Activated naive CD8-positive, alpha-beta T cell treated with anti-CD3 and anti-CD28 coated beads, Interleukin-2, amount 50 U/mL, for 24 hours (primary cell): ENCODE measurements at places on chromosomes 1 and 21.

- DNase-seq, result no peak
Observed at GRCh38 chr1:52544665-52545525, 8.0 kb downstream of the TUT4 start.

GRCh38 chr1:94039871-94040569 is 80.9 kb downstream of the ABCA4 start:
- no peak for DNase-seq

- no peak for DNase-seq
Observed at GRCh38 chr1:201498621-201499020, 8.3 kb downstream of the CSRP1 start.

- no peak for DNase-seq
Observed at GRCh38 chr1:201732351-201732750, 96.6 kb upstream of the IPO9 start.

DNA sequence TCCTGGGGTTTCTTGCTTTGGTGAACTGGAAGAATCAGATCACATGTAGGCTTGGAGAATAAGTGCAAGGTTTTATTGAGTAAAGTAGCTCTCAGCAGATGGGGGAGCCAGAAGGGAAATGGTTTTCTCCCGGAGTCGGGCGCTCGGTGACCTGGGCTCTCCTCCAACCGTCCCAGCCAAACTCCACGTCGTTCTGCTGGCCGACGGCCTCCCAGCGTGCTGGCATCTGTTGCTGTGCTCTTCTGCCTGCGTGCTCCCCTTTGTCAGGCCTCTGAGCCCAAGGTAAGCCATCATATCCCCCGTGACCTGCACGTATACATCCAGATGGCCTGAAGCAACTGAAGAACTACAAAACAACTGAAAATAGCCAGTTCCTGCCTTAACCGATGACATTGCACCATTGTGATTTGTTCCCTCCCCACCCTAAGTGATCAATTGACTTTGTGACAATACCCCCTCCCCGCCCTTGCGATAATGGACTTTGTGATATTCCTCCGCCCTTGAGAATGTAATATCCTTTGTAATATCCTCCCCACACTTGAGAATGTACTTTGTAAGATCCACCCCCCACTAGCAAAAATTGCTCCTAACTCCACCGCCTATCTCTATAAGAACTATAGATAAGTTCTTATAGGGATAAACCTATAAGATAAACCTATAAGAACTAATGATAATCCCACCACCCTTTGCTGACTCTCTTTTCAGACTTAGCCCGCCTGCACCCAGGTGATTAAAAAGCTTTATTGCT is 88.3 kb downstream of the SMYD3 start:
- DNase-seq, result no peak

DNA sequence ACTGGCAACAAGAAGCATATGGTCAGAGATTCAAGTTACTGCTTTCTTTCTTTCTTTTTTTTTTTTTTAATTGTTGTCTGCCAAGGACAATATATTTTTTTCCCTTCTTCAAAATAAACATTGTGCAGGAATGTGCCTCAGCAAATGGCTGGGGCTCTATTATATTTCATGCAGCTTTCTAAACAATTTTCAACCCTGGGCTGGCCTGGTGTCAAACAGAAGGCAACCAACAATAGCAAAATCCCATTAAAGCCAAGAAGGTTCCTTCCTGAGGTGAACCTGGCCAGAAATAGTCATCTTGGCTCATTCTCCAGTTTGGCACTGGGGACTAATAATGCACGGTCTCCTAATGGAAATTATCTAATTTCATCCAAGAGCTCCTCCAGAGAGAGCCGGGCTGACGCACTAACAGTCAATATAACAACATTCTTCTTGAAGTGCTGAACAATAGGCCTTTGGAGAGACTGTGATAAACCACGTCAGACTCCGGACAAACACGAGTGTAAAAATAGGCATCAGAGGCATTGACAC is 35.7 kb upstream of the HLX start:
- DNase-seq, result no peak

DNA sequence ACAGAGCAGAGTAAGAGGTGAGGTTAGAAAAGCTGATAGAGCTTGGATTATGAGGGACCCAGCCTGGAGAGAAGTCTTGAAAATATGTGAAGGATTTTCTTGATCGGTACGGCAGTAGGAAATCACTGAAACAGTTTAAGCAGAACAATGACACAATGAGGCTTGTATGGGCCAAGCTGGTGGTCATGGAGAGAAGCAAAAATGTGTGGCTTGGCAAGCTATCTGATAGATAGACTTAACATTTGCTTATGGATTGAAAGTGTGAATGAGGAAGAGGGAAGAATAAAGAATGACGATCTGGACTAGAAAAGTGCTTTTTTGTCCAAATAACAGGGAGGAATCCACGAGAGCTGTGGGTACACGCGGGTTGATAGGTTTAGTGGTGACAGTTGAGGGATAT is 15.4 kb upstream of the XPR1 start:
- no peak for DNase-seq

DNA sequence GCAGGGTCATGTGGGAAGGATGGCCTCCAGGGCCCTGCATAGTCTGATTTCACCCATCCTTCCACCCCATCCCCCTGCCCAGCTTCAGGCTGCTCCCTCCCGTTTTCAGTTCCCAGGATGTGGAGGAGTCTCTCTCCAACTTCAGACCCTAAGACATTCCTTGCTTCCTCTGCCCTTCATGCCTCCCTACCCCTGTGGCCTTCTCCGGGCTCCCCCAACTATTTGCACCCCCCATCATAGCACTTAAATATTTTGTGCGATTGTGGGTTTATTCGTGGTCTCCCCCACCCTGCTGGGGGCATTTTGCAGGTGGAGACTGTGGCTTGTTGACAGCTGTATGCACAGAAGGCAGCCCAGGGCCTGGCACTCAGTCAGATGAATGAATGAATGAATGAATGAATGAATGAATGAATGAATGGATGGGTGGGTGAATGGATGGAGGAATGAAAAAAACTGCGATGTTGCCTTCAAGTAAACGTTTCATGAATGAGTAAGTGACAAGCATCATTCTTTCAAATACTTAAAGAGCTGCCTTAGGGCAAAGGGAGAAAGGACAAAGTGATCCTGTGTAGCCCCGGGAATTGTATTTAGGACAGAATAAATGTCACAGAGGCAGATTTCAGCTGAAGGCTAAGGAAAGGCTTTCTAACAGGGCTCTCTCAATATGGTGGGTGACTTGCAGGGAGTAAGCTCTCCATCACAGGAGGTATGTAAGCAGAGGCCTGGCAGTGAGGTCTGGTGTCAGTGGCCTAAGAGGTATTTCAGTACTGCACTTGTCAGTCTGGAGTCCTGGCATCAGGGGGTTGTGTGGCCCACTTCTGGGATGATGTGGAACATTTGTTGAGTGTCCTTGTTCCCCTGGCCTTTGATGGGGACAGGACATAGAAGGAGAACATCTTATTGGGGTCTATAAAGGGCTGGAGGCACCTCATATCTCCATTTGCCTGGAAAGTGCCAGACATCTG is 156.4 kb downstream of the PTPRU start:
- no peak for DNase-seq

DNA sequence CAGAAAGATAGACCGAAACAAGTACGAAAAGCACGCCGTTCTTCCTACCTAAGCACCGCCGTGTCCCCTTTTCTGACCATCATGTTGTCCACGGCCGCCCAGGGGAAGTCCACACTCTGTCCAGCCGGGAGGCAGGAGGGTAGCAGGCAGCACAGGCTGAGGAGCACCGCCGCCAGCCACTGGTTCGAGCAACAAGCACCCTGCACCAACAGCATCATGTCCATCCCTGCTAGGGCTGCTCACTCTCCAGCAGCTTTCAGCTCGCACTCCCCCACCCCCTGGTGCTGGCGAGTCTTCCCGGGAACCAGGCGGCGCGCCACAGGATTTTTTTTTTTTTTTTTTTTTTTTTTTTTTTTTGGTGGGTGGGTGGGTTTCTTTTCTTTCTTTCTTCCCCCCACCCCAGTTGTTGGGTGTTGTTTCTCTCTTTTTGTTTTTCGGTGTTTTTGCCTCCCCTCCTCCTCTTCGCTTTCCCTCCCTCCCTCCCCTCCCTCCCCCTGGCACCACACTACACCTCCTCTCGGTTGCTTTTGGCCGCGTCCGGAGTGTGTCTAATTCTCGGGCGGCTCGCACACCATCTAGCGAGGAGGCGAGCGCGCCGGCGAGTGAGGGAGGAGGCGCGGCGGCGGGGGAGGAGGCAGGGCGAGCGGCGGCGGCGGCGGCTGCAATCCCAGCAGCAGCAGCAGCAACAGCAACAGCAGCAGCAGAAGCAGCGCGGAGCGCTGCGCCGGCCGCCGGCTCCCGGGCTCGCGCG is at the start of gene NEGR1:
TSS of gene NEGR1 (minus strand) at position 269 of the 751 bp plus-strand sequence.
- peak; percentile 71 for DNase-seq

- DNase-seq, result no peak
Observed at GRCh38 chr1:34884961-34885360, 25.4 kb upstream of the SMIM12 start.

GRCh38 chr1:59638231-59638711 is 176.5 kb upstream of the HOOK1 start:
- no peak for DNase-seq

- no peak for DNase-seq
Observed at GRCh38 chr1:47440599-47441081, 2.8 kb downstream of the FOXD2 start.

- no peak for DNase-seq
Observed at GRCh38 chr1:237258871-237259270, 216.9 kb downstream of the RYR2 start.

DNA sequence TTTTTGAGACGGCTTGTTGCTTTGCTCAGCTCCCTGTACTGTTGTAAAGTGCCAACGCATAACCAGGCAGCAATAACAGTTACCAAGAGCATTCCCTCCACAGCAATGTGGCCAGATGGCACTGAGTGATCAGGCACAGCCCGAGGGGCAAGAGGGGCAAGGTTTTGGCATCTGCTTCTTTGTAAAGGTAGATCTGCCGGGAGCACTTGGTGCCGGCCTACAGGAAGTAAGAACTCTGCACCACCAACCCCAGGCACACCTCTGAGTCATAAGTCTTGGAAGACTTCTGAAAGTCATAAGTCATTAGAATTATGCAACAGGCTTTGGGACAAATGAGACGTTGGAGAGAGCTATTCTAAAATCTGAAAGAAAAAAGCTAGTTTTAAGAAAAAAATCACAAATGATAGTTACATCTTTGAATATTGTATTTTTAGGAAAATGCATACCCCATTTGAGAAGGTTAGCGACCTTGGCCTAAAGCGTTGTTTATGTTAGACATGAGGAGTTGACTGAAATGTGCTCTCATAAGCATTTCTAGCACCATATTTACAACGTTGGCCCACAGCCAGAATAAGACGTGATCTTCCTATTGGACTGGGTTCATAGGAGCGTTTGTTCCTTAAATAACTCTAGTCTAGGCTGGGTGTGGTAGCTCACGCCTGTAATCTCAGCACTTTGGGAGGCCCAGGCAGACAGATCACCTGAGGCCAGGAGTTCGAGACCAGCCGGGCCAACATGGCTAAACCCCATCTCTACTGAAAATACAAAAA is 37.7 kb upstream of the MAP10 start:
- DNase-seq, result no peak

- no peak for DNase-seq
Observed at GRCh38 chr1:29303201-29304024, 67.1 kb downstream of the PTPRU start.

DNA sequence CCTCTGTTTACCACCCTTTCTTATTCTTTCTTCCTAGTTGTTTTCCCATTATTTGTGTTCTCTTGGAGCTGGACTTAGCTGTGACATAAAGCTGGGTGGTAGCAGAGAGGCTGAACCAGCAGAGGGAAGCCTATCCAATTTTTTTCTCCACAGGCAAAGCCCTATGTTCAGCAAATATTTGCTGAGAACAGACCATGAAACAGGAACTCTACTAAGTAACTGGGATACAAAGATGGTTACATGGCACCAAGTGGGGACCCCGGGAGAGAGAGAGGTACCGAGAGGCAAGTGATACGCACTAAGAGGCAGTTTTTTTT is 6.6 kb downstream of the CFAP141 start:
- DNase-seq, result no peak

- DNase-seq, result peak; percentile 56
Observed at GRCh38 chr1:25875856-25876692, 566 bp upstream of the PAQR7 start.

DNA sequence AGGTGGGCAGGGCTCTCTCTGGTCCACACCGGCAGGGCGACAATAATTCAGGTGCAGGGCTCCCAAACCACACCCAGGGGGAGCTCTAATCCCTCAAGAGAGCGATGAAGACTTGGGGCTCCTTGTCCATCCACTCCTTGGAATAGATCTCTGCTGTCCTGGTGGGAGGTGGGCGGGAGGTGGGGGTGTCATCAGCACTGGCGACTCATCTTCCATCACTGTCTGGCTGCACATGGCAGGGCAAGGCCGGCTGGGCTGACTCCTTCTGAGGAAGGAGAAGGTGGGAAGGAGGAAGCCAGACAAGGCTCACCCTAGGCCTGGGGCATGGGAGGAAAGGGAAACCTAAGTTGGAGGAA is 29.3 kb downstream of the TNNT2 start:
- peak; percentile 27 for DNase-seq

- no peak for DNase-seq
Observed at GRCh38 chr1:181433931-181434330, 49.4 kb upstream of the CACNA1E start.

- DNase-seq, result no peak
Observed at GRCh38 chr21:32554832-32555638, 30.3 kb downstream of the TCP10L start.

DNA sequence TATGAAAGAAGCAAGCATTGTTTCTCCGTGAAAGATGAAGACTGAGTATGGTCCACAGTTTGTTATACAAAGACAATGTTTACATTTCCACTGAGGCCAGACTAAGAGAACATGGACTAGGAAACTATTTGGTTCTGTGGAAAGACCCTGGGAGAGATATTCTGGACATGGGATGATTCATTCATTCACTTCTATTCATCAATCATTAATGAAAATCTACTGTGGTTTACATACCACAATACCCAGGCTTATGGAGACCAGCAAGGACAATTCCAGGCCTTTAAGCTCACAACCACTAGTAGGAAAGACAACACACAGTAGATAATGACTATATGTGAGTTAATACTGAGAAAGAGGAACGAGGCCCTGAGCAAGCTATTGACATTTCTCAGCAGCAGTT is 125.4 kb downstream of the TBX15 start:
- DNase-seq, result no peak

DNA sequence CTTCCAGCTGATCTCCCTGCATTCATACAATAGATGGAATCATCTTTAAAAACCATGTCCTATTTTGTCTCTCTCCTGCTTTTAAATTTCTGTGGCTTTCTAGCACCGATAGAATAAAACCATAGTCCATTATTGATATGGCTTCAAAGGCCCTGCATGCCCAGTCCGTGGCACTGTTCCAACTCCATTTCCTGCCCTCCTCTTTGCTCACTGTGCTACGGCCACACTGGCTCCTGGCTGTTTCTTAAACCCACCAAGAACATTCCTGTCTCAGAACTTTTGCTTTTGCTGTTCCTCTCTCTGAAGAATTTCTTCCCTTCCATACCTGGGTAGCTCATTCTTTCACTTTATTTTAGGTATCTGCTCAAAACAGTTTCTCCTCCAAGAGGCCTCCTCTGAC is 7.2 kb downstream of the SLAMF1 start:
- DNase-seq, result peak; percentile 44
